ENCODE measurements at places on chromosomes 13 and 19.
A peak's percentile ranks its signal among the peaks of the same experiment; 100 is the strongest.

DNA sequence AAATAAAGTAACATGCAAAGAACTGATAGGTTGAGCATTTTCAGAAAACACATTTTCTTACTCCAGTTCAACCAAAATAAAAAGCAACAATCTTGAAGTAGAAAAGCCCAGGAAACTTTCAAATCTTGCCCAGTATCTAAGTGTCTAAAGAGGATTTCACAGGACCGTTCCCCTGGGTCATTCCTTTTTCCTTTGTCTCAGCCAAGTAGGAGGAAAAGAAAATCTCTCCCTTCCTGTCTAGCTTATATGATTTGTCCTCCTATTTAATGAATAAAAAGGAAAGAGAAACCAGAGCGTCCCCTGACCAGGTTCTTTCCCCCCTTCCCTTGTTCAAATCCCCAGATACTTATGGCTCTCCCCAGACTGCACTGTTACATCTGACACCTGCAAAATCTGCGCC is 248.0 kb downstream of the KCTD12 start:
- no peak for DNase-seq

- DNase-seq, result peak; percentile 65
Observed at GRCh38 chr19:18205200-18205892, 1.5 kb upstream of the RAB3A start.

GRCh38 chr19:33809960-33810359 is 13.3 kb downstream of the KCTD15 start:
- DNase-seq, result no peak

GRCh38 chr19:18687740-18688465 is 4.4 kb downstream of the CRTC1 start:
- DNase-seq, result no peak

- DNase-seq, result no peak
Observed at GRCh38 chr13:79628463-79628862, 147.5 kb downstream of the NDFIP2 start.

DNA sequence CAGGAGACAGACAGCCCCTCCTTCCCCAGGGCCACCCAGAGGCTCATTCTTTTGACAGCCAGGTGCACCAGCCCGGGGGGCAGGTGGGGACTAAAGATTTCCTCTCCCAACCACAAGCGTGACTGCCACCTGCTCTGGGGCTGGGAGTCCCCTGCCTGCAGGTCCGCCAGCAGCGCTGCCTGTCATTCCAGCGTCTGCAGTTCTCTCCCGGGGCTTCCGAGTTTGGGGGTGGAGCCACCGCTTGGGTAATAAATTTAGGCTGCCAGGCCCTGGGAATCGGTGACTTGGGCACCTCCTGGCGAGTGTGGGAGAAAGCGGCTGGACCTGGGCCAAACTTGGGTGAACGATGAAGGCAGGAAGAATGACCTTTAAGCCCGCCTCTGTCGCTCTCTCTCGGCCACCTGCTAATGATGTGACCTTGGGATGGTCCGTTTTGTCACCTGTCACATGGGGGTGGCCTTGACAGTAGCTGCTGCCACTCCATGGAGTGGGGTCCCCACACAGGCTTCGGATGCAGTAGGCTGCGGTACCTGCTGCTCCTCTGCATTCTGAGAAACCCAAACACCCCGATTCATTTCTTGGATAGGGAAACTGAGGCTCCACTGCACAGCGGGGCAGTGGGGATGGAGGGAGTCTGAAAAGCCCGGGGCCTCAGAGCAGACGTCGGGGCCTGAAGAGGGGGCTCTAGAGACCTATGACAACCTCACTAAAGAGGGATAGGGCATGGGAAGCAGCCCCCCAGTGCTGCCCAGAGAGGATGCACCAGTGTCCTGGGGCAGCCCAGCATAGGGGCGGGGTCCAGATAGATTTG is 12.8 kb downstream of the FUT6 start:
- peak; percentile 98 for DNase-seq

- no peak for DNase-seq
Observed at GRCh38 chr13:25136880-25137787, 35.0 kb downstream of the AMER2 start.

- DNase-seq, result peak; percentile 89
Observed at GRCh38 chr13:76886292-76887075, at the start of gene KCTD12. KCTD12 (minus strand) TSS chr13:76886405; CDS start chr13:76886148, 257 bp downstream.

DNA sequence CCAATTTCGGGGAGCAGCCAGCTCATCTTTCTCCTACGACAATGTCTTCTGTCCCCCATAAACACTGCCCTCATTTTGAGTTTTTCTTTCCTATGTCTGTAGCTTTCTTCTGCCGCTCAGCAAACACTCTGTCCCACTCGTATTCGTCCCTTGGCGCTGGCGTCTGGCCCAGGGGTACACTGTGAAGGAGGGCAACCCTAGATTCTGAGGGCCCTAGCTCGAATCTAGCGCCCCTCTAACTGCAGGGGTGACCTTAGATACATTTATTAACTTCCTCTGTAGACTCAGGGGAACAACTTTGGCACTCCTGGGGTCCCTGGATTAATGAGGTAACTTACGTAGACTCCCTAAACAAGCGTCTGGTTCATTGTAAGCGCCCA is 677 bp upstream of the LRCH1 start:
- no peak for DNase-seq

DNA sequence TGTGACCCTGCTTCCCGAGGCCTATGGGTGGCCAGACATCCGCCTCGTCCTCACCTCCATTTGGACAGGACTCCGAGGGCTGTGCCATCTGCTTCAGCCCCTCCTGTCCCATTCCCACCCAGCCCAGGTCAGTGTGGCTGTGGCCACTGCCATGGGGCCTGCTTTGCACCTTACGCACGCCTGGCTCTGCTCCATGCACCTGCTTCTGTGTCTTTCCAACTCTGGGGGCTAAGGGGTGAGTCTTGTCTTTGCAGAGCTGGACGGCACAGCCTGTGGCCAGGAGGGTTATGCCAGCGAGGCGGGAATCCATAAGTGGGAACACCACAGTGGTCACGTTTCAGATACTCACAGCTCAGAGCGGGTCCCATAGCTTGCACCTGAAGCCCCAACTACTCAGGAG is 5.2 kb upstream of the ZNF554 start:
- DNase-seq, result no peak

GRCh38 chr19:49333418-49333805 is 1.8 kb upstream of the CD37 start:
- no peak for DNase-seq

- DNase-seq, result no peak
Observed at GRCh38 chr19:13171146-13171545, 20.9 kb downstream of the IER2 start.

DNA sequence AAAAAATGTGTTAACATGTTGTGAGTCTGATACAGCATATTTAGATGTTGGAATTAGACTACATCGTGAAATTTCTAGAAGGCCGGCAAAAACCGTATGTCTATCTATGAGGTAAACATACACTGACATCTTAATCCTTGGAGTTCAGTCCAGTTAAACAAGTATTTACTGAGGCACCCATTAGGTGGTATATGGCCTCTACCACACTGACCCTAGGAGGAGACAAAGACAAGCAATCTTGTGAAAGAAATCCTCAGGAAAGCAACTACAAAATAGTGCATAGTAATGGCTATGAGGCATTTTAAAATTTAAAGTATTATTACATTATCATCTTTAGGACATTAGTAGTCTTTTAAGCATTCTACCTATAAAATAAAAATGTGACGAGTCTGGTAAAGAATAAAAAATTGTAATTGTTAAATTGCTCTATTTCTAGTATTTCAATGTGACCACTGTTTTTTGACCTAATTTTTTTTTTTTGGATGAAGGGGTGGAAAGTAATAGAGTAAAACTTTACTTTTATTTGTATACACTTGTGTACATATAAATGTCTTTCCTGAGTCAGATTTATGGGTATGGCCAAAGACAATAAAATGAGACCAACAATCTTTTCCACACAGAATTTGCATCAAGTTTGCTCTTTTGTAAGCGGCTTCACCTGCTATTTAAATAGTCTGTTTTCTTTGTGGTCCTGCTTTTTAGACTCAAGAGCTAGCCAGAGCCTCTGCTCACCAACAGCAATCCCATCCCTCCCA is 50.5 kb downstream of the KATNAL1 start:
- peak; percentile 2 for DNase-seq

DNA sequence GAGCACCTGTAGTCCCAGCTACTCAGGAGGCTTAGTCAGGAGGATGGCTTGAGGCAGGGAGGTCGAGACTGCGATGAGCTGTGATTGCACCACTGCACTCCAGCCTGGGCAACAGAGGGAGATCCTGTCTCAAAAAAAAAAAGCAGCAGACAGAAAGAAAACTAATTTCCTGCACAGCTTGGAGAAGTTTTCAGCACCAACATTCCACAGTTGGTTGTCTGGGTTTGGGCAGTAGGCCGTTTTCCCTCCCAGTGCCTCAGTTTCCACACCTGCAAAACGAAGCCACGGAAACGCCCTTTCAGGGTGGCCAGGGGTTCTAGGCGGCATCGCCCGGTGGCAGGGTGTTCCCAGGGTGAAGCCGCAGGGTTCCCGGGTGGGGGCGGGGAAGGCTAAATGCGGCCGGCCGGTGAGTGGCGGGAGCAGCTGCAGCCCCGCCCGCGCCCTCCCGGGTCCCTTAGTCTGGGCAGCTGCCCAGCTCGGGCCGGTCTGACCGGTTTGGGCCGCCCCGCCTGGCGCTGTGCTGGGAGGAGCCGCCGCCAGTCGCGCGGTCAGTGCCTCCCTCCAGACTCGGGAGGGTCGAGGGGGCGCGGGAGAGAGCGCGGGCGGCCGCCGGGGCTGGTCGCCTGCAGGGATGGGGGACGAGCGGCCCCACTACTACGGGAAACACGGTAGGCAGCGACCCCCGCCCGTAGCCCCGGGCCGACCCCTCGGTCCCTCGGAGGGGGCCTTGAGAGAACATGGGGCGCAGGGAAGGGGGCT is at the start of gene SLC44A2:
SLC44A2 (plus strand) TSS at position 551 of the 759 bp plus-strand sequence; CDS start at position 632, 81 bp downstream.
- DNase-seq, result peak; percentile 77

GRCh38 chr19:29561601-29562000 is 35.8 kb downstream of the VSTM2B start:
- no peak for DNase-seq

GRCh38 chr19:12656899-12657571 is 9.5 kb downstream of the MAN2B1 start:
- DNase-seq, result no peak

- no peak for DNase-seq
Observed at GRCh38 chr19:56405062-56405461, 930 bp downstream of the ZNF583 start.

DNA sequence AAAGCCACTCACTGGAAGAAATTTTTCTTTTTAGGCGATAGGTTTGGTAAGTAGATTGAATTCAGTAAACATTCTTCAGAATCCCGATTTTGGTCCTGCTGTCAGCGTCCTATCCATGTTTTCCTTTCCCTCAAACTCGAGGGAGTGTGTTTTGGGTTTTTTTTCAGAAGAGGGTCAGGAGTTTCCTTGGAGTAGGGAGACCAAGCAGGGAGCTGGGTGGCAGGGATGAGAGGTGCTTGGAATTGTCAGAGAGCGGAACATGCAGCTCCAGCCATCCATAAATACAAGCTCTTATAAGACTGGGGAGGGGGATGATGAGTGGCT is 1.6 kb upstream of the PCDH8 start:
- no peak for DNase-seq

- DNase-seq, result no peak
Observed at GRCh38 chr13:106361621-106362020, 173.8 kb downstream of the EFNB2 start.

DNA sequence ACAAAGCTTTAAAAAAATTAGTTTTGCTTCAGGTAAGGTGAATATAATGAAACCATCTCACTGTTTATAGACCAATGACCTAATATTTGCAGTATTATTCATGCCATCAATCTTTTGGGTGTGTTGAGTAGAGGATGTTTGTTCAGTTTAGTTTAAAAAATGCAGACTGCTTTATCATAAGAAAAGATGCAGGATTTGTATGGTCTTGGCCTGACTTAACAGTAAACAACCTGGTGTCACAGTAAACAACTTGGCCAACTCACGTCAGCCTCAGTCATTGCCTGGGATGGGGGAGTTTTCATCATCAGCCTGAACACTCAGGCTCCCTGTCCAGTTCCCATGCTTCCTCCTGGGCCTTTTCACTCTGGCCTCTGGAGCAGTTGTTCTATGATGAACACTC is 55.1 kb downstream of the LMO7 start:
- no peak for DNase-seq

- no peak for DNase-seq
Observed at GRCh38 chr13:45718063-45718462, 15.9 kb downstream of the CBY2 start.

DNA sequence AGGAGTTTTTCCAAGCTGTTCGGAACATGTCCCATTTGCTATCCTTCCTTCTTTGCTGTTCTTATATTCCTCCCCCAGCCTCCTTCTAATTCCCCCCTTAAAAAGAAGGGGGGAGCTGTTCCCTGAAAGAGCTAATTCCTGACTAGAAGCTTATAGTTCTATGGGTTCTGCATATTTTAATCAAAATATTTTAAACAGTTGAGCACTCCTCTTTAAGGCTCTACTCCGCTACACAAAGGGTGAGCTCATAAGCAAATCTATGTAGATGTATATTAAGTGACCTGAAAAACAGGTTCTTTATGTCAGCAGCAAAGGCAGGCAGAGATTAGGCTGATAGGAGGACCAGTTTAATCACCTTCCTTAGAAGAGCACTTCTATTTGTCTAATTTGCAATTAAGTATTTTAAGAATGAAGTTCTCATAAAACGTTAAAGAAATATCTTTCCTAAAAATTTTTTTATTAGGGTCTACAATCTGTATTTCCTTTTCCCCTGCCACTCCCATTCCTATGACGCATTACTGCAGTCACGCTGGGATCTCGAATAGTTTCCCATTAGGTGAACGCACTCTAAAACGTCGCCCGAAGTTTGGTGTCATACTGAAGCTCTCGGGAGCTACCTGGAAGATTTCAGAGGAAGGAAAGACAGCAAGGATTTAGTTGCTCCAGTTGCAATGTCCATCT is 5.2 kb downstream of the EFNB2 start:
- no peak for DNase-seq

GRCh38 chr19:50258918-50259372 is 55.5 kb downstream of the MYH14 start:
- no peak for DNase-seq

GRCh38 chr19:10116085-10116865 is 3.4 kb downstream of the EIF3G start:
- no peak for DNase-seq

- no peak for DNase-seq
Observed at GRCh38 chr13:95411428-95412040, 110.3 kb upstream of the ABCC4 start.

GRCh38 chr19:34644991-34645461 is 31.9 kb downstream of the SCGB2B2 start:
- no peak for DNase-seq

GRCh38 chr13:97307882-97308624 is 85.9 kb downstream of the MBNL2 start:
- peak; percentile 2 for DNase-seq

GRCh38 chr13:24167666-24168391 is 7.3 kb downstream of the SPATA13 start:
- no peak for DNase-seq

DNA sequence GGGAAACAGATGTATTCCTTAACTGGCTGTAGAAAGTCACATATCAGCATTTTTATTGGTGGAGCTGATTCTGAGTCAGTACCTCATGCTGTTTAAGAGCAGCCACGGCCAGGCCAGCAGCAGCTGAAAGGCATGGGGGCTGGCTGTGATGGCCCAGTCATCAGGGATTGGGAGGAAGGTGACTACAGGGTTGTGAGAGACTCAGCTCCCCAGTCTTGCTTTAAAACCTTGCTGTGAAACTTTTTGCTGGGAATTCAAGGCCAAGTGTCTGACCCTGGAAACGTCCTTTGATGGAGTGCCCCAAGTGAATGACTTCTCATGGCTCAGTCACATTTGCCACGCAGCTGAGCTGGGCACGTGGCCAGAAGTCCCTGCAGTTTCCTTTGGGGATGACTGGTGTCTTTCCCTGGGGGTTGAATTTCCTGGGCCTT is 39.1 kb upstream of the RNF113B start:
- DNase-seq, result peak; percentile 43

- DNase-seq, result no peak
Observed at GRCh38 chr19:55016017-55016416, 22.0 kb downstream of the GP6 start.
